ENCODE measurements at places on chromosomes 12 and 14.

- no peak for DNase-seq
These were observed 50.4 kb downstream of the SLC24A4 start for GRCh38 chr14:92373336-92373735.

DNA sequence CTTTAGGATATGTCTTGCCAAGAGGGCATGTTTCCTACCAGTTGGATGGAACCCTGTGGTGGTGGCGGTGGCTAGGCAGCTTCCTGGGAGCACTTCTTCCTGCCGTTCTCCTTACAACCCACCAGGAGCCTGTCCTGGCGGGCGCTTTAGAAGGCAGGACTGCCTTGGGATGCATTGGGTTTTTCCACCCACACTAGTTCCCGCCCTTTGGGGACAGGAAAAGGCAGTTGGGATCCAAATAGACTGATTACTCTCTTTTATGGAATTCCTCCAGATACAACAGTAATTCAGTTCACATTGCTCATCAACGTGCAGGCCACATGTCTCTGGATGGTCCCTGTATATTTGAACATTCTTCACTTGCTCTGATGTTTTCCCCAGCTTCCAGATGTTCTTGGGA is 305.7 kb upstream of the SSTR1 start:
- DNase-seq, result no peak

- peak; percentile 69 for DNase-seq
These were observed 176.7 kb downstream of the KLHL28 start for GRCh38 chr14:44785096-44785495.

- DNase-seq, result no peak
These were observed 82.8 kb downstream of the KIF26A start for GRCh38 chr14:104221071-104221625.

DNA sequence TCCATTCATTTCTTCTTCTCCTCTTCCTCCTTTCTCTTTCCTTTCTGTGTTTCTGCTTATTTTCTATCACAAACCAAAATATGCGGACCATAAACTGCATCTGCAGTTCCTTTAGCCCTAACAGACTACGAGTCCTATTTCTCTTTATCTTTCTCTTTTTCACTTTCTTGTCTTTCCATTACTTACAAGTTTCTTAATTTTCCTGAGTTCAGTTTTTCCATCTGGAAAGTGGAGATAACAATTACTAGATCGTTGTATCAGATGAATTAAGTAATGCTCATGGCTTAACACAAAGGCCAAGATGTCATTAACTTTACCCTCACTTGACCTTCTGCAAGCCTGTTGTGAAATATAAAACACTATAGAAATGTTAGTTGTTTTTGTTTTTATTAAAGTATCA is 983 bp upstream of the COPS7A start:
- DNase-seq, result no peak

GRCh38 chr12:88579601-88580050 is 645 bp downstream of the KITLG start:
- no peak for DNase-seq

GRCh38 chr14:23487216-23487615 is 17.7 kb downstream of the NGDN start:
- DNase-seq, result no peak

DNA sequence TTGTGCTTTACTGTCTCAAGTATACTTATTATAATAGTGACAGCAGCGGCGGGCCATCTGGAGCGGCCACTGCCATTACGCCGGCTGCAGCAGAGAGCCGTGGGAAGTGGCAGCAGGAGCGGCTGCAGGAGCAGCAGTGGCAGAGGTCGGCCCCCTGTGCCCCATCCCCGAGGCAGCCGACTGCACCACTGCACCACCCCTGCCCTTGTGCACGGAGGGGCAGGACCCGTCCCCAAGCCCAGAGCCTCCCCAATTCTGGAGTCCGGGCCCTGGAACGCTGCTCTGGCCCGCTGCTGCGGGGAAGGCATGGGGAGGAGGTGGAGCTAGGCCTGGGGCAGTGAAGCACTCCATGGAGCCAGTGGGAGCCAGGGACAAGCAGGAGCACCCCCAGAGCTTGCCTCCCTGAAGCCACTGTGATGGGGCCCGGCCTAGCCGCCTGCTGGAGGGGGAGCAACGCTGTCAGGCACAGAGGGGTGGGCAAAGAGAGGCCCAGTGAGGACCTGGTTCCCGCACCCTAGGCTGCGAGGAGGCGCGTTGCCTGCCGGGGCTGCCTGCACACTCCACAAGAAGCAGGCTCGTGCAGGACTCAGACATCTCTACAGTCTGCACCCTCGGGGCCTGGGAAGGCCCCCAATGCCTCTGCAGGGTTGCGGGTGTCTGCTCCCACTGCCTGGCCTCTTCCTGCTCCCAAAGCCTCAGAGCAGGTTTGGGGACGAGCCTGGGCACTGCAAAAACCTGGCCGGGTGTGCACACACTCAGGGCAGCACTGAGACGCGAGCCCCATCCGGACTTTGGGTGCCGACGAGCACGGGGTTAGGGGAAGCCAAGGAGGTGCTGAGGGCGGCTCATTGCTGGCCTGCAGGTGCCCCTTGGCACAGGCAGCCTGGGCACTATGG is 74.2 kb upstream of the RASSF8 start:
- no peak for DNase-seq

GRCh38 chr12:54680374-54680773 is 32.2 kb upstream of the DCD start:
- DNase-seq, result peak; percentile 11

- DNase-seq, result no peak
These were observed 34.0 kb downstream of the TCHP start for GRCh38 chr12:109934026-109934425.

DNA sequence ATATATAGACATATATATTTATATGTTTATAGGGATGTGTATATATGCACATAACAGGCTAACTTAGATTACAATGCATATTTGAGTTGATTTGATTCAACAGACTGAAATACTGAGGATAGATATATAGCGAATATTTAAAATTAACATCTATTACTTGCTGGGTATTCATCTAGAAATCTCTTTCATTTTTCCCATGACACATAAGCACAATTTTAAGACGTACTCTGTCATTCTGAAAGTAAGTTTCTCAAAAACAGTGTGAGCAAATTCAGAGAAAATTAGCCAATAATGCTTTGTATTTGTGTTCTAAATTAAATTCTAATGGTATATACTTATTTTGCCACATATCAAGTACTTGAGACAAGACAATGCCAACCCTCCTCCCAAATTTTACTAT is 907.5 kb upstream of the MDGA2 start:
- DNase-seq, result no peak

GRCh38 chr12:53984901-53985691 is at the start of gene HOXC10:
Gene HOXC10 (plus strand): TSS chr12:53985146. CDS start chr12:53985260, 114 bp downstream.
- peak; percentile 73 for DNase-seq

- peak; percentile 92 for DNase-seq
These were observed 90.9 kb upstream of the MDM1 start for GRCh38 chr12:68422956-68423574.

- no peak for DNase-seq
These were observed 59.5 kb downstream of the SCARB1 start for GRCh38 chr12:124804011-124804621.

GRCh38 chr12:127399451-127399850 is 867.5 kb upstream of the TMEM132C start:
- no peak for DNase-seq

- no peak for DNase-seq
These were observed 199.5 kb upstream of the PLEKHG7 start for GRCh38 chr12:92503029-92503931.

All from fibroblast of pulmonary artery (primary cell).